ENCODE measurements at places on chromosomes 2 and 18.

DNA sequence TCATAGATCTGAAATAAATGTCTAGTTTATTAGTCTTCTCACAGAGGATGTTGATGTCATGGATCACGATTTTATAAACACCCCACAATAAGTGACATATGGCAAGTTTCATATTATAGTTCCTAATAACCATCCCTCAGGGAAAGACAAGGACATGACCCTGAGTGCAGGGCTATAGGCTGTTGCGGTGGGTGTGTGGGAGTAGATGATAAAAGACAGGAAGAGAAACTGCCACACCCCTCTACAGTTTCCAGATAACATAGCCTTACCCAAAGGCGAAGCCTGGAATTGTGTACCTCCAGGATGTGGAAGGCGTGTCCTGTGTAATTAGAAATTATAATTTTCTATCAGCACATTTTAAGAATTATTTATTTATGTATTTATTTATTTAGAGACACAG lies 2.4 kb upstream of the NEDD4L start:
- no peak for DNase-seq
- no peaks in the 10 kb centered on the region for H3K36me3 ChIP-seq
- H3K4me1 ChIP-seq = peaks cover 16% of the 10 kb centered on the region
- no peaks in the 10 kb centered on the region for H3K27me3 ChIP-seq
- H3K4me3 ChIP-seq = no peak overlapping the region

GRCh38 chr2:143051465-143051864 lies 77.8 kb upstream of the ARHGAP15 start:
- H3K36me3 ChIP-seq = no peaks in the 10 kb centered on the region
- DNase-seq = no peak
- H3K4me1 ChIP-seq = no peaks in the 10 kb centered on the region
- H3K4me3 ChIP-seq = no peak overlapping the region
- H3K27me3 ChIP-seq = no peaks in the 10 kb centered on the region

- peaks cover 10% of the 10 kb centered on the region for H3K4me1 ChIP-seq
- H3K36me3 ChIP-seq = no peaks in the 10 kb centered on the region
- no peak overlapping the region for H3K4me3 ChIP-seq
- no peaks in the 10 kb centered on the region for H3K27me3 ChIP-seq
These were observed 258.3 kb downstream of the MBD5 start for GRCh38 chr2:148279216-148279615.

DNA sequence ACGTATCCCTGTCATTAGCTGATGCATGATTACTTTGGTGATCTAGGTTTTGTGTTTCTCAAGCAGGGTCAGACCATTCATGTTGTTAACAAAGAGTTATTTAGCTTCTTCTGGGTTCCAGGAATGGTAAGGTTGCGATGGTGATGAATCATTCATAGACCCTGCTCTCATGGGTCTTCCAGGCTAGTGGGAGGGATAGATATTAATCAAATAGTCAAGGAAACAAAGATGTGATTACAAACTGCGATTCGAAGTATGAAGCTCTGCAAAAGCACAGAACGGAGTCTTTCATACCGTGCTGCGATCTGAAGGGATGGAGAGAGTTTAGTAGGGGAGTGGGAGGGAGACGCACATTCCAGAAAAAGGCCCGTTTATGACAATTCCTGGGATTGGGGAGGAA lies 42.1 kb downstream of the CAVIN2 start:
- no peak overlapping the region for H3K27ac ChIP-seq
- H3K4me1 ChIP-seq = no peaks in the 10 kb centered on the region
- DNase-seq = no peak
- no peaks in the 10 kb centered on the region for H3K36me3 ChIP-seq
- H3K4me3 ChIP-seq = no peak overlapping the region

DNA sequence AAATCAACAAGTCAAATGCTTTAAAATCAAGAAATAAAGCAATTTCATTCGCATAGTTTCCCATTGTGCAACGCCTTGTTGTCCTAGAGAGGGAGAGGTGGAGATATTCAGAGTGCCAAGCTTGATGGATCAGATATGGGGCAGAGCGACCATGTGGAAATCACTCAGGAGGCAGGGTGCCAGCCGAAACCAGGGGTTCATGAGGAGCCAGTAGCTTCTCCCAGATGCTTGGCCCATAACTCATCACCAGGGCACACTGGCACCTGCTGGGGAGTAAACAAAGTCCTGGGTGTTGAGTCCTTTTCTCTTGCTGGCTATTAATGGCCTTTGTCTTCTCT lies 53.0 kb upstream of the ASAP2 start:
- no peaks in the 10 kb centered on the region for H3K4me1 ChIP-seq
- H3K27me3 ChIP-seq = no peaks in the 10 kb centered on the region
- no peaks in the 10 kb centered on the region for H3K36me3 ChIP-seq
- no peak for DNase-seq

- no peaks in the 10 kb centered on the region for H3K27me3 ChIP-seq
- H3K27ac ChIP-seq = no peak overlapping the region
- H3K4me3 ChIP-seq = no peak overlapping the region
- peaks cover 33% of the 10 kb centered on the region for H3K36me3 ChIP-seq
- no peaks in the 10 kb centered on the region for H3K4me1 ChIP-seq
These were observed 37.6 kb downstream of the RMC1 start for GRCh38 chr18:23540867-23541266.

- H3K4me3 ChIP-seq = no peak overlapping the region
These were observed 47.9 kb upstream of the FANCL start for GRCh38 chr2:58289029-58289428.

GRCh38 chr18:22303927-22304326 lies 113.8 kb downstream of the CTAGE1 start:
- H3K36me3 ChIP-seq = no peaks in the 10 kb centered on the region
- H3K4me3 ChIP-seq = no peak overlapping the region
- no peaks in the 10 kb centered on the region for H3K4me1 ChIP-seq
